ENCODE measurements at places on chromosomes 12 and 14.

- no peak for DNase-seq
Observed at GRCh38 chr12:110182281-110182680, 58.1 kb downstream of the IFT81 start.

DNA sequence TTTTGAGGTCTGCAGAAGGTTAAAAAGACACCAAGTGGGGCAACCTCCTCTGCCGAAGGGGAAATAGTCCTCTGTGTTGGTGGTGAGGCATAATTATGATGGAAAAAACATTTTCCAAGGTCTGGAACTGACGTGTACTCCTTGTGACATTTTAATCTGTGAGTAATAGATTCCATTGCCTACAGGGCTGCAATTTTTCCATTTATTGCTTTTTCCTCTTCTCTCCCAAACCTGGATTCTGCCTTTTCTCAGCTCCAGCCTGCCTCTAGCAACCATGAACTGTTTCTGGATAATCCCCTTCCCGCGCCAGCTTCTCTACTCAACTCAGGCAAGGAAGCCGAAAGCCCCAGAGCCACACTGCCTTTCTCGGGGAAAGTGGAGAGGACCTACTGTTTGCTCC lies 230.1 kb upstream of the PLXNC1 start:
- DNase-seq, result no peak

DNA sequence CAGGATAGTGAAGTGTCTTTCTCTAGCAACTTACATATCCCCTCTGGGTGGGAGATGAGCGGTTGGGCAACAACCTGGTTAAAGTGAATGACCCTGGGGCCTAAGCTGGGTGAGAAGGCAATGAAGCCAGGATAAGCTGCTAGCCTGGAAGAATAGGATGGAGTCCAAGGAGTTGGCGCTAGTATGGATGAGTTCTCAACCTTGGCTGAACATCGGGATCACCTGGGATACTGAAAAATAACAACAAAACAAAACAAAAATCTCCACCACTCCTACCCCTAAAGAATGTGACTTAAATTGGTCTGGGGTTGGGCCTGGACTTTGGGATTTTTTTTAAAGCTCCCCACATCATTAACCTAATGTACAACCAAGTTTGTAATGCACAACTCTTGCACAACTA lies 4.8 kb upstream of the RPS6KA5 start:
- DNase-seq, result no peak

- DNase-seq, result no peak
Observed at GRCh38 chr12:58980768-58981167, 60.5 kb upstream of the LRIG3 start.

- DNase-seq, result no peak
Observed at GRCh38 chr12:88235183-88235833, 93.2 kb downstream of the TMTC3 start.

GRCh38 chr12:53007343-53007742 lies 1.1 kb downstream of the EIF4B start:
- DNase-seq, result no peak

DNA sequence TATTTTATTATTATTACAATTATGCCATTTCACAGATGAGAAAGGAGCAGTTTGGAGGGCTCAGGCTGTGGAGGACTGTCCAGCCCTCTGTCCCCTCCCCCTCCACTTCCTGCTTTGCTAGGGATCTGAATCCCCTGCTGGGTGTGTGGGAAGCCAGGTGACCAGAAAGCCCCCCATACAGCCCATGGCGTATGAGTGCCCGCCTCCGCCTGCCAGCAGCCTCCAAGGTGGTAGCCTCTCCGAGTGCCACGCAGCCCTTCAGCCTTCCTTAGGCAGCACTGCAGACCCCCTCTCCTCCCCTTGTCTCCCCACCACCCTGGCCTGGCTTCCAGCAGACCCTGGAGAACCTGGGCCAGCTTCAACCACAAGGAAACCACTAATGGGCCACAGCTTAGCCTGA lies 12.6 kb downstream of the DTX1 start:
- no peak for DNase-seq

DNA sequence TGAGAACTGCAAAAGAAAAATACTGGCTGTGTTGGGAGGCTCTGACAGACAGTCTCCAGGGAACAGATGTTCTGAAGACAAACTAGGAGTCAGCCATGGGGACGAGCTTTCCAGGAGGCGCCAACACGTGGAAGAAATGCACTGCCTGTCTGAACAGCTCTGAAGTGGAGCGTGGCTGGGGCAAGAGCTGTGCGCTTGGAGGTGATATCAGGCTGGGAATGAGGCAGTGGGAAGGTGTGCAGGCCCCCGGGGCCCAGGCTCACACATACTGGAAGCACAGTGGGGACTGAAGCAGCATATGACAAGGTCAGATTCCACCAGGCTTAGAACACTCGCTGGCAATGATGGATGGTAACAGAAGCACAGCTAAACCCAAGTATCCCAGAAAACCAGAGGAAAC lies 17.5 kb downstream of the APPL2 start:
- no peak for DNase-seq

DNA sequence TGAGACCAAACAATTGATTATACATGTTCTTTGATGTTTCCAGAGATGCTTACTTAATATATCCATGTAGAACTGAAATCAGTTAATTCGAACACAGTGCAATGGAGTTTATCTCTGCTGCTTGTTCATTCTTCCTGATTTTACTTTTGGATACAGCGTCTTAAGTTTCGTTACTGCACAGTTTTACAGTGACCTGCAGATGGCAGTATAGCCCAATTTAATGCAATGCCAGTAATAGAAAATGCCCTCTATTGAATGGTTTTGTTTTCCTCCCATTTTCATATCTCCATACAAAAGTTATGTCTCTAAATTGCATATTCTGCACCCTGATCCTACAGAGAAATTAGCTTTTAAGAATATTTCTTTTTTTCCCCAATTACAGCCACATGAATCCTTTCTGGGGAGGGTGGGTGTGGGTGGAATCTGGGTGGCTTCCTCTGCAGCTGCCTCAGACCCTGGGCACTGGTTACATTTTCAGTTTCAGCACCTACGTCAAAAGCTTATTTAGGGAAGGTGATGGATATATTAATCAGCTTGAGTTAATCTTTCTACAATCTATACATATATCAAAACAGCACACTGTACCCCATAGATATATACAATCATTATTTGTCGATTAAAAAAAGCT lies 101.1 kb upstream of the DCD start:
- DNase-seq, result no peak

DNA sequence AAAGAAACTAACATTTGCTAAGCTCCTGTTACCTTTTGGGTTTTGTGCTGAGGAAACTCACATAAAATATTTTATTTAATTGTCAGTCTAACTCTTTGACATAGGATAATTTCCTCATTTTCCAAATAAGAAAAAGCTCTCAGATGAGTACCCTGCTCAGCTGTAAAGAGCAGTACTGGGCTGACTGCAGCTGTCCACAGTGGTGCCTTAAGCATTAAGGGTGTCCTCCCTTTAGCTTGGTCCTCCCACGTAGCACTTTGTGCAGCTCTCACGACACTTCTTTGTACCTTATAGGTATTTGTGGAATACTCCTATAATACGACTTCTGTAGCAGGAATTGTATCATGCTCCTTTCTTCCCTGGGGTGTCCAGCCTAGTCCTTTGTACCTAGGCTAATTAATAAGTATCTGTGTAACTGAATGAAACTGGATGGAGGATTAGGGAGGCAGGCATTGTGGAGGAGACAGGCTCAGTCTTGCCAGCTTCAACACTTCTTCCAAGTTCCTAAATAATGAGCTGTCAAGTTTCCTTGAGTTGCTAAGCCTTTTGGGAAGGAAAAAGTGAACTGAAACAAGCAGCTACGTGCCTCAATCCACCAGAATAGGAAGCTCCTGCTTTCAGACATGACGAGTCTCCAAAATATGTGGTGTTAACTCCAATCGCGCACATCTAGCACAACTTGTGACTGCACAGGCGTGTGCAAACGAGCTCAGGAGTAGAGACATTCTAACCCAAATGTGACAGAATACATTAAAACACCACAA lies 123.0 kb downstream of the SLC38A4 start:
- DNase-seq, result no peak

- no peak for DNase-seq
Observed at GRCh38 chr12:64459394-64459891, 7.5 kb downstream of the TBK1 start.

DNA sequence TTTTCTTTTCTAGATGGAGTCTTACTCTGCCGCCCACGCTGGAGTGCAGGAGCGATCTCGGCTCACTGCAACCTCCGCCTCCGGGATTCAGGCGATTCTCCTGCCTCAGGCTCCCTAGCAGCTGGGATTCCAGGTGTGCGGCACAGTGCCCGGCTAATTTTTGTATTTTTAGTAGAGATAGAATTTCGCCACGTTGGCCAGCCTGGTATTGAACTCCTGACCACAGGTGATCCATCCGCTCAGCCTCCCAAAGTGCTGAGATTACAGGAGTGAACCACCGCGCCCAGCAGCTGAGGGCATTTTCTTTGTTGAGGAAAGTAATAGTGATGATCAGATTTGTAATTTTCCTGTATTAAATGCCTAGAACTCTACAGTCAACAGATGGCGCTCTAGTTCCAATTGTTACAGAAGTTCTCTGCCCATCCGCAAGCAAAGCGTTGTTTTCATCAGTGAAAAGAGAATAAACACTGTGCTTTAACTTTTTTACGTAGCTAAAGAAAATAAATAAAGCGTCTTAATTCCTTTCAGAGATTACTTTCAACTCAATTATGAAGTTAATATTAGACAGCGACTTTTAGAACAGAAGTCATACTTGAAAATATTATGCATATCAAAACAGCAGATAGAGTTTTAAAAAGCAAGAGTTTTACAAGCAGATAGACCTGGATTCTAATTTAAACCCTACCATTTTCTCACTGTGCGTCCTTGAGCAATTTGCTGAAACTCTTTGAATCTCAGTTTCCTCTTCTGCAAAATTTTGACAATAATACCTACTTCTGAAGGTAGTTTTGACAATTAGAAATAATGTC lies 335.1 kb downstream of the DUSP6 start:
- no peak for DNase-seq

GRCh38 chr14:70472253-70473159 lies 20.5 kb downstream of the ADAM21 start:
- no peak for DNase-seq

GRCh38 chr12:116426391-116427136 lies 132.6 kb upstream of the MAP1LC3B2 start:
- DNase-seq, result no peak

DNA sequence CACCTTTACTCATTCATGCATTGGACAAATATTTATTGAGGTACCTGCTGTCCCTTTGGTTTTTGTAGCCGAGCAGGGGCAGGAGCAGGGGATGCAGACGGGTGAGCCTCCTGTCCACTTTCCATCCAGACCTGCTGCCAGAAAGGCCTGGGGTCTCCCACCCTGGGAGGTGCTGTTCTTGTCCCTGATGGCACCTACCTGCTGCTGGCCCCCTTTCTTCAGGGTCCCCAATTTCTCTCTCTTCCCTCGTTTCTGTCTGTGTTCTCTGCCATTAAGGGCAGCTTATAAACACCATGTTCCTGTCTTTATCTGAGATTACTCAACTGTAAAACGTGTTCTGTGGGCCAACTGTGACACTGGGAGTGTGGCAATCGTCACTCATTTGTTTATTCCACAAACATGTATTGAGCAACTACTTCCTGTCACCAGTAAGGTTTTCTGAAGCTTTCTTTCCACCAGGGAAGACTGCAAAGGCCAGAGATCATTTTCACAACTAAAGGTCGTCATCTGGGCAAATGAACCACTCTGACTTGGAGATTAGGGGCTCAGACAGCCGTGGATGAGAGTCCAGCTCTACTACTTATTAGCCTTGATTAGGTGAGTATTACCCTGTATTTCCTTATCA lies at the start of gene HAL:
Gene HAL (minus strand): TSS at position 311 of the 625 bp plus-strand sequence. CDS start 434 bp downstream, outside the sequence.
- no peak for DNase-seq

DNA sequence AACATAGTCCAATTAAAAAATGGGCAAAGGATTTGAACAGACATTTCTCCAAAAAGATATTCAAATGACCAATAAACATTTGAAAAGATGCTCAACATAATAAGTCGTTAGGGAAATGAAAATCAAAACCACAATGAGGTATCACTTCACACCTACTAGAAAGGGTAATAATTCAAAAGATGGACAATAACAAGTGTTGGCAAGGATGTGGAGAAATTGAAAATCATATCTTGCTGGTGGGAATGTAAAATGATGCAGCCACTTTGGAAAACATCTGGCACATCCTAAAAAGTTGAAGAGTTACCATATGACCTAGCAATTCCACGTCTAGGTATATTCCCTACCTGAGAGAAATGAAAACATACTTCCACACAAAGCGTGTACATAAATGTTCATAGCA lies 1.9 kb downstream of the COX16 start:
- DNase-seq, result no peak

DNA sequence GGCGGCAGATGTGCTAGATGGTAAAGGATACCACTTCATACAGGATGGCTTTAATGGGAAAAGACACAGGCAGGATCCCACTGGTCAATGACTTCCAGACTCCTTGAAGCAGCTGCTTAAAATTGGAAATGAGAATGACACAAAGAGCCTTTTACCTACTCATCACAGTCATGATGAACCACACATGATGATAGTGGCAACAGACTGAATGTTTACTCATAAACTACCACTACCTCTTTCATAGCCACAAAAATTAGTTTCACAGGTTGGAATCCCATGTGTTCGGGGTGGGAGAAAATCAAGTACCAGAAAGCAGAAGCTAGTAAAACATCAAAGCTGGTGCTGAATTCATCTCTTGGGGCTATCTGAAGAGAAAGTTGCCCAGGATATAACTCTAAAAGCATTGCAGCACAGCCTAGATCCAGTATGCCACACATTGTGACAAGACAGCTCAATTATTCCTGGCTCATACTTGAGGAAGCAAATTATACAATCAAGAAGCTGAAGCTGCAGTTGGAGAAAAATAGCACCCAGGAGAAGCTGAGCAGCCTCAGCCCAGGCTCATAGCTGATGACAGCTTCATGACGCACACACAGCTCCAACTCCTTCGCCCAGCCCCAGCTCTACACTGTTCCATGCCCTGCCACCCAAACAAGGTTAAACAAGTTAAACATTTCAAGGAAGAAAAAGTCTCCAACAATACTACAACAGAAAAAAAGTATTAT lies 29.0 kb upstream of the C12orf50 start:
- DNase-seq, result no peak

DNA sequence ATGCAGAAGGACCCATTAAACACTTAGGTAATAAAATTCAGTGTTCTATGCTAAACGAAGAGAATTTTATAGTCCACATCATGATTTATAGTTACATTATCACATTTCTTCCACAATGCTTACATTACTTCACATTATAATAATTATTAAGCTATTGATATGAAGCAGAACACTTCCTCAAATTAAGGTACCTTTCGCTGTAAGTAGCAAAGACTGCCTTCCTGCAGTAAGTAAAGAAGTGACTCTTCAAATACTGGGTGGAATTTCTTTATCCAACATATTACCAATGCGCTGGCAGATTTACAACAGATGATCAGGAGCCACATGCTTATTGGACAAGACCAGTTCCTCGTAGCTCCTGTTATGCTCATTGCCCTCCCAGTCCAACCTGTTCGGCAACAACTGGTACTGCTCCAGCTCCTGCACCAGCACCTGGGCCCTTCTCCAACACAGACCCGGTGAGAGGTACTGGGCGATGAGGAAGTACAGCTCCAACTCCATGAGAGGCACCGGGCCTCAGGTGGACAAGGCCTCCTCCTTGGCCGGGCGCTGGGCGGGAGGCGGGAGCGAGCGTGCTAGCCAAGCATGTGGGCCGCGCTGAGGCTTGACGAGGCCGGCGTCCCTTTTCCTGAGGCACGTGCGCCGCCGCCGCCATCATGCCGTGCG lies 210.7 kb upstream of the ATP2B1 start:
- no peak for DNase-seq

- DNase-seq, result no peak
Observed at GRCh38 chr12:48910196-48910595, 15.1 kb downstream of the FKBP11 start.

- DNase-seq, result no peak
Observed at GRCh38 chr12:6528539-6529235, 5.6 kb upstream of the GAPDH start.
